ENCODE measurements at places on chromosomes 4 and X.

DNA sequence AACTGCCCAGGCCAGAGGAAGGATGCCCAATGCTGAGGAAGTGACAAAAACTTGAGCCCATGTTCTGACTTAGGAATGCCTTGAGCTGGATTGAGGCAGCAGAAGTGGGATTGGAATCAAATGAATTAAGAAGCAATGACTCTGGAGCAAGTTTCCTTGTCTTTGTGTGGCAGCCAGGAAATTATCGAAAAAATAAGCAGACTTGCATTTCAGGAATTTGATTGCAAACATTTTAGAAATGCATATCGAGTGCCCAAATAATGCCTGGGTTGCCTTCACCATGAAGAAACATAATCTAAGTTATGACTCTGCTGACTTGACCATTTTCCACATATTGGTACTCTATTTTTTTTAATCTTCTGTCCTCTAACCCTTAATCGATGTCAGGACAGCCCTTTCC, 9.5 kb downstream of the CYTL1 start:
- DNase-seq: no peak

- no peak for DNase-seq
Observed at GRCh38 chr4:137688651-137689050, 156.4 kb upstream of the PCDH18 start.

GRCh38 chr4:174040287-174040686, 243.2 kb downstream of the FBXO8 start:
- no peak for DNase-seq

DNA sequence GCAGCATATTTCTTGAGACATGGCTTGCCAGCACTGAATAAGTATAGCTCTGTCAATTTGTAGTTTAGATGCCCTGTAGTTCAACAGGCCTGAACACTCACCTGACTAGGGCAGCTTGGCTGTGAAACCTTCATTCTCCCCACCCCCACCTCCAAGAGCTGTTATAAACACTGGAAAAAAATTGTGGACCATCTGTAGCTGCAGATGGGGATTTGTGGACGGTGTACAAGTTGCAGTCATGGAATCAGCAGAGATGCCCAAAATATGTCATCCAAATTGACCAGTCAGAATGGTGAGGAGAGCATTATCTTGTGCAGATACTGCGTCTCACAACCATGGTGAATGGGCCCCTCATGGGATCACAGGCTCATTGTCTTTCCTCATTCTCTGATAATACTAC, 76.2 kb upstream of the PAQR3 start:
- DNase-seq: no peak

DNA sequence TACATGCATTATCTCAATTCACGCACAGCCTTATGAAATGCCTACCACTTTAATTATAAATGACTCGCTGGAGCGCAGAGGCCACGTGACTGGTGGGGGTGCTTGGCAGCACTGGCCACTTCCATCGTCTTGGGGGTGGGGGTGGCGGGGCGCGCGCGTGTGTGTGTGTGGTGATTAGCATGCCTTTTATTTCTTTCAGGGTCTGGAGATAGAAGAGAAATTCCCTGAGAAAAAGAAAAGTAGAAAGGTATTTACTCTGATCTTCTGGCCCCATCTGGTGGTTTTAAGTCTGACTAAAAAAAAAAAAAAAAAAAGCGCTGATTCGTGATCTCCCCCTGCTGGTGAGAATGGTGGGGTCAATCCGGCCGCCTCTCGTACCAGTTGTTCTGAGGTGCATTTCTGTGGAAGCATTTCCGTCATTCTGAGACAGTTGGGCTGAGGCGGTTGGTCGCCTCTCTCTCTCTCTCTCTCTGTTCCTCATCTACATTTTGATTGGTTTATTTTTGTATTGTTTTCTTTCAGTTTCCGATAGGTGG, at the start of gene CCNB3:
TSS of gene CCNB3 (plus strand) at position 402 of the 536 bp plus-strand sequence. CDS start 80,399 bp downstream, outside the sequence.
- peak; percentile 69 for DNase-seq

- DNase-seq: no peak
Observed at GRCh38 chrX:6053141-6053540, 175.5 kb downstream of the NLGN4X start.

DNA sequence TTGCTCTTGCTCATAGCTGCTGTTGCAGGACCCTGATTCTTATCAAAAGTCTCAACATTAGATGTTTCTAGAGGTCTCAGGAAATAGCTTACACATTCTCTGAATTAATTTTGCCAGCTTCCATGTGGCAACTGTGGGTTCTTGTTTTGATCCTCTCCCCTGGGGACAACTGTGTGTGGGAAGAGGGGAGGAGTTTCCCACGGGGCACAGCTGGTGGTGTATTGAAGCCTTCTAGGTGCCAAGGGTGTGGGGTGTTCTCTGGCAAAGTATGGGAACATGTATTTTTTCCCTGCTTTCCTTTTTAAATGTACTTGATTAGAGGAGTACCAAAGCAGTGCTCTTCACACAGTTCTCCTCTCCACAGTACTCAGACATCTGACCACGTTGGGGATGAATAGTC, 212.7 kb downstream of the RPA4 start:
- no peak for DNase-seq

DNA sequence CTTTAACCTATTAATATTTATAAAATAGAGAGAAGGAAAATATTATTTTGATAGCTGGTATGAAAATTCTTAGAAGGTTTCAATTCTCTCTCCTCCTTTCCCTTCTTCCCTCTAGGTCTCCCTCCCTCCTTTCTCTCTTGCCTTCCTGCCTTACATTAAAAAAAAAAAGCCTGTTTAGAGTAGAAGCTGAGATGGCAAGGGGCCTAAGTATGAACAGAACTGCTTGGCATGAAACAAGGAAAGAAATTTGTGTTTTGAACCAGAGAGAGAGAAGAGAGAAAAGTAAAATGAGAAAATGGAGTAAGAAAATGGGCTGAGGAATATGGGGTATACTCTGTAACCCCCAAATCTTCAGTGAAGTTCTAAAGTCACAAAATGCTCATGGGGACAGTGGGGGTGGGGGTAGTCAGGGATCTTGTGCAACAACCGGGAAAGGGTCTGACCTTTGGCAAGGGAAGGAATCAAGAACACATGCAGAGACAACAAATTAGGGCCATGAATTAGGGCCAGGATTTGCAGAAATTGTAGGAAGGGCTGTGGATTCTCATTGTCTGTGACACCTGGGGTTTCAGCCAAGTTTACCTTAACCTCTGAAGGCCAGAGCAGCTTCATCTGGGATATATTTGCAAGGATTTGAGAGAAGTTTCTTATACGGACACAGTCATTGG, 30.6 kb downstream of the SUPT20HL2 start:
- no peak for DNase-seq

DNA sequence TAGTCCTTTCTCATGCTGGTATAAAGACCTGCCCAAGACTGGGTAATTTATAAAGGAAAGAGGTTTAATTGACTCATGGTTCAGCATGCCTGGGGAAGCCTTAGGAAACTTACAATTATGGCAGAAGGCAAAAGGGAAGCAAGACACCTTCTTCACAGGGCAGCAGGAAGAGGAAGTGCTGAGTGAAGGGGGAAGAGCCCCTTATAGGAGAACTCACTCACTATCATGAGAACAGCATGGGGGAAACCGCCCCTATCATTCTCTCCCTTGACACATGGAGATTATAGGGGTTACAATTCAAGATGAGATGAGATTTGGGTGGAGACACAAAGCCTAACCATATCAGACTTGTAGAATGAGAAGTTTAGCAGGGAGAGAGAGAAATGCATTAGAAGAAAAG, 373.3 kb upstream of the DIAPH2 start:
- DNase-seq: no peak

GRCh38 chr4:85514783-85515182, 39.8 kb downstream of the ARHGAP24 start:
- no peak for DNase-seq

DNA sequence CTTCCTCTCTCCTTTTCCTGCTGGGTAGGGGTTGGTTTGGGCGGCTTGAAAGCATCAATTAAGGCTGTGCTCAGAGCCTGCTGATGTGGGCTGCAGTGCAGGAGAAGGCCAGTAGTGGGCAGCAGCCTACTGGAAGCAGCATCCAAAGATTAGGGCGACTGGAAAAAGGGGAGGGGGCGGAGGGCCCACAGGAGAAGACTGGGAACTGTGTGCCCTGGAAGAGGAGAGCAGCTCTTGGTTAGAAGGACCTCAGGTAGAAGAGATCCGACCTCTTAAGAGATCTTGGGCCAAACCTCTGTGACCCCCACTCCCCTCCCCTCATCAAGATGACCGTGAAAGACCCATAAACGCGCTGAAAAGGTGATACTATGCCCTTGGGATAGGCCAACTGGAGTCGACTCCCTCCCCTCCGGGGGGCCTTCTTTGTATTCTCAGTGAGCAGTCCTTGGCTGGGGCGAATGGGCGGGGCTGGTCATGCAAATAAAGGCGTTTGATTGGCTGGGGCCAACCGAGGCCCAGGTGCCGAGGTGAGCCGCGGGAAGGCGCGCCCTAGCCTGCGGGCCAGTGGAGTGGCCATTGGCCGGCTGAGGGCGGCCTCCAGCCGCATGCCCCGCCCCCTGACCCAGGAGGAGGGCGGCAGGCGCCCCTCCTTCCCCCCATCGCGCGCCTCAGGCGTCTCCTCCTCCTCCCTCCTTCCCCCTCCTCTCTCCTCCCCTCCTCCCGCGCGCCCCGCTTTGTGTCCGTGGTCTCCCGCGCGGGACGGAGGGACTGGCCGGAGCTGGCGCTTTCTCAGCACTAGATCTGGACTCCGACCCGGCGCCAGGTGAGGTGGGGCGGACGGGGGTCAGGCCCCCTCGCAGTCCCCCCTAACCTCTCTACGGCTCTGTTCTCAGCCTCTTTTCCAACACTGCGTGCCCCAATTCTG, 10.1 kb downstream of the DLG3 start:
- DNase-seq: peak; percentile 46

GRCh38 chr4:128916832-128917231, 107.3 kb downstream of the JADE1 start:
- no peak for DNase-seq

GRCh38 chr4:87985887-87986200, 10.3 kb downstream of the SPP1 start:
- no peak for DNase-seq

GRCh38 chrX:107484002-107484726, 34.7 kb downstream of the FRMPD3 start:
- DNase-seq: no peak

Measured in urothelium cell line (cell line).